ENCODE measurements at places on chromosomes 3 and 15. TPM values are rescaled to one million over a fixed set of nuclear protein-coding genes. Genes with fewer than 3 reads are reported as not detected.

RARRES1 gene
- total RNA-seq, result 6.7 TPM

IGSF11 gene
- total RNA-seq, result not detected

BUB1B gene
- total RNA-seq, result 16.3 TPM

GOLGA6L7 gene
- not detected for total RNA-seq

CCR9 gene
- not detected for total RNA-seq

SAXO2 gene
- 1.9 TPM for total RNA-seq

GRM2 gene
- total RNA-seq, result under 0.01 TPM

TP63 gene
- 1.9 TPM for total RNA-seq

FBXO40 gene
- total RNA-seq, result not detected

NOX5 gene
- total RNA-seq, result 0.26 TPM

TRAT1 gene
- total RNA-seq, result not detected

PIK3CB gene
- 19.2 TPM for total RNA-seq

CFAP20DC gene
- total RNA-seq, result 4.2 TPM

XYLB gene
- total RNA-seq, result 9.1 TPM

POLG gene
- 36.8 TPM for total RNA-seq

TMEM89 gene
- total RNA-seq, result not detected

PTH1R gene
- total RNA-seq, result 3.0 TPM

EXD1 gene
- total RNA-seq, result not detected
